ENCODE measurements at places on chromosomes 16 and 17.

GRCh38 chr17:651596-651995, 63.0 kb downstream of the VPS53 start:
- DNase-seq, result no peak

DNA sequence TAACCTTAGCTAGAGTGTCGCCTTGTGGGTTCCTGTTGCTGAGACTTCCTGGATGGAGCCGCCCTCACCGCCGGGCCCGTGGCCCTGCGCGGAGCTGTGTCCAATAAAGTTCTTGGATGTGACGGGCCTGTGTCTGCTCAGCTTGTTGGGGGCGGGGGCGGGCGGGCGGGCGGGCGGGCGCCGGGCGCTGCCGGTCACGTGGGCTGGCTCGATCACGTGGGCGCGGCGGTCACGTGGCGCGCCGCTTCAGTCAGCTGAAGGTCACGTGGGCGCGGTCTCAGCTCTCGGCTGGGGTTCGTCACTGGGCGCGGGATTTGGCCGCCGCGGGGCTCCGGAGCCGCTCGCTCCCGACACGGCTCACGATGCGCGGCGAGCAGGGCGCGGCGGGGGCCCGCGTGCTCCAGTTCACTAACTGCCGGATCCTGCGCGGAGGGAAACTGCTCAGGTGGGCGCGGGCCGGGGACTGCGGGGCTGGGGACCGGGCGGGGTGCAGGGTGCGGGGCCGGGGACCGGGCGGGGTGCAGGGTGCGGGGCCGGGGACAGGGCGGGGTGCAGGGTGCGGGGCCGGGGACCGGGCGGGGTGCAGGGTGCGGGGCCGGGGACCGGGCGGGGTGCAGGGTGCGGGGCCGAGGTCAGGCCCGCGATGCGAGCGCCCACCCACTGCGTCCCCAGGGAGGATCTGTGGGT, at the start of gene AMDHD2:
AMDHD2 (plus strand) TSS at position 275 of the 687 bp plus-strand sequence; CDS start at position 363, 88 bp downstream.
- peak; percentile 82 for DNase-seq

DNA sequence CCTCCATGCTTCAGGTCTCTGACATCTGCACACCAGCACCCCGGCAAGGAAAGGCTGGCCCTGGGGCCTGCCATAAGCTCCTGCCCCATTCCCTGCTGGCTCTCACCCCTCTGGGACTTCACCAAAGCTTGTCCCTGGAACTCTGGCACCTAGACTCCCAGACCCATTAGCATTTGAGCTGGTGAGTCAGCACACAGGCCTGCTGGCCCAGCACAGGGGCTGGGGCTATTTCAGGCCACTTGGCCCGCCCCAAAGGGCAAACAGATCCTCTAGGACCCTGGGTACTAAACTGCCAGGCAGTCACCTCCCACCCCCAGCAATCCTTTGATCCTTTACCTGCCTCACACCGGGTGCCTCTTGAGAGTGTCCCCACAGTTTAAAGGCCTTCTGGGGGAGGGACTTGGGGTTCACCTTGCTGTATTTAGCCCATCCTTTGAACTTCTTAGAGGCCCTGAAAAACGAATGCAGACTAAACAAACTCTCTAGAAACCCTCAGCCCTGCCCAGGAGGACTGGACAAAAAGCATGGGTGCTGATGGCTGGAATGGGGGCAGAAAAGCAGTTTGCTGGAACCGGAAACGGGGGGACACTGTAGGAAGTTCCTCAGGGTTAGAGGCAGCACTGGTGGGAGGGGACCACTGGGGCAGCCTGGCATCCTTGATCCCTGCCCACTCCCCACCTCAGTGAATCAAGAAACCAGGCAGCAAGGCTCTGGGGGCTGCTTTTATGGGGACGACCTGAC, 3.2 kb upstream of the SAMD14 start:
- no peak for DNase-seq

DNA sequence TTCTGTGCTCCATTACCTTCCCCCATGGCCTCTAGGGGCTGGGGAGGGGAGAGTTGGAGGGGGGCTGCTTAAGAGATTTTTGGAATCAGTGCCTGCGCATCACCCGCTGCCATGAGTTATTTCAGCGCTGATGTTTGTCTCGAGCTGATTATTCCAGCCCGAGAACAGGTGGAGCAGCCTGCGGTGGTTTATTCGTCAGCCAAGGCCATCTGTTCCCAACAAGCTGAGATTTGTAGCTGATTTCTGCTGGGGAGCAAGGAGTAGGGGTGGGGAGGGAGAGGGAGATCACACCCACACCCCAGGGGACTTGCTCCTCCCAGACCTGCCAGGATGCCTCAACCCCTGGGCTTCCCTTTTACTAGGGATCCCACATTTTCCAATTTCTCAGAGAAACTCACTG, 23.1 kb downstream of the PIPOX start:
- DNase-seq, result no peak

- no peak for DNase-seq
Measured at GRCh38 chr16:31072540-31073141, 1.4 kb downstream of the ZNF668 start.

GRCh38 chr17:18925187-18925586, 26.8 kb upstream of the SLC5A10 start:
- no peak for DNase-seq

- DNase-seq, result no peak
Measured at GRCh38 chr17:45265821-45266220, 3.9 kb upstream of the SPATA32 start.

DNA sequence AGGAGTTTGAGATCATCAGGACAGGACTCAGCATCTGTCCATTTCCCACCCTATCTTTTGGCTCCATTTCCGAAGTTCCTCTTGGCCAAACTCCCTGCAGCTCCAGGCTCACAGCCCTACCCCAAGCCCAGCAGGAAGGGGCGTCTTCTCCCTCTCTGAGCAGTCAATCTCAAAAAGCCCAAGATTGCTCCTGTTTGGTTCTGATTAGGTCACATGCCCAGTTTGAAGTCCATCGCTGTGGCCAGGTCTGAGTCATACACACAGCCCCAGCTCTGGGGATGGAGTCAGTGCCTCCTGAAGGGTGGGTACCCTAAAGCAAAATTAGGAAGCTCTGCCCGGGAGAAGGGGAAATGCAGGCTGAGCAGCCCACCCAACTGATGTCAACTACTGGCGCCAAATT, 23.9 kb downstream of the SNX20 start:
- DNase-seq, result no peak

DNA sequence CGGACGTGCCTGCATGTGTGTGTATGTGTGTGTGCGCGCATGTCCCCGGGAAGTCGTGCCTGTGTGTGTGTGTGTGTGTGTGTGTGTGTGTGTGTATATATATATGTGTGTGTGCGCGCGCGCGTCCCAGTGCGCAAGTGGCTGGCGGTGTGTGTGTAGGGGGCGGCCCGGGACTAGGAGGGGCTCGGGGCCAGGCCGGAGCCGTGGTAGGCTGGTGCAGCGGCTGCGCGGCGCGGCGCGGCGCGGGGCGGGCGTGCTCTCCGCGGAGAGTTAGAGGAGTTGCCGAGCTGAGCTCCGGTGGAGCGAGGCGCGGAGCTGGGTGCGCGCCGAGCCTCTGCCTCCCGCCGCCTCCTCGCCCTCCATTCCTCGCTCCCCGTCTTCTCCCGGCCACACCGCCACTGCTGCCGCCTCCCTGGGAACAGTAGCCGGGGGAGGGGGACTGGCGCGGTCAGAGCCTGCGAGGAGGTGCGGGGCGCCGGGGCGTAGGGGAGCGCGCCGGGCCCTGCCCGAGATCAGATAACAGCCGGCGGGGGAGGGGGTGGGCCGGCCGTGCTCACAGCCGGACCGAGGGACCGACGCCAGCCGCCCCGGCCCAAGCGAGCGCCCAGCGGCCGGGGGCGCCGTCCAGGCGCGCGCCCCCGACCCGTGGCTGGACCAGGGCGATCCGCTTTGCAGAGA, at the start of gene KCNJ12:
KCNJ12 (plus strand) TSS at position 277 of the 678 bp plus-strand sequence. CDS start 38,986 bp downstream, outside the sequence.
- peak; percentile 33 for DNase-seq

DNA sequence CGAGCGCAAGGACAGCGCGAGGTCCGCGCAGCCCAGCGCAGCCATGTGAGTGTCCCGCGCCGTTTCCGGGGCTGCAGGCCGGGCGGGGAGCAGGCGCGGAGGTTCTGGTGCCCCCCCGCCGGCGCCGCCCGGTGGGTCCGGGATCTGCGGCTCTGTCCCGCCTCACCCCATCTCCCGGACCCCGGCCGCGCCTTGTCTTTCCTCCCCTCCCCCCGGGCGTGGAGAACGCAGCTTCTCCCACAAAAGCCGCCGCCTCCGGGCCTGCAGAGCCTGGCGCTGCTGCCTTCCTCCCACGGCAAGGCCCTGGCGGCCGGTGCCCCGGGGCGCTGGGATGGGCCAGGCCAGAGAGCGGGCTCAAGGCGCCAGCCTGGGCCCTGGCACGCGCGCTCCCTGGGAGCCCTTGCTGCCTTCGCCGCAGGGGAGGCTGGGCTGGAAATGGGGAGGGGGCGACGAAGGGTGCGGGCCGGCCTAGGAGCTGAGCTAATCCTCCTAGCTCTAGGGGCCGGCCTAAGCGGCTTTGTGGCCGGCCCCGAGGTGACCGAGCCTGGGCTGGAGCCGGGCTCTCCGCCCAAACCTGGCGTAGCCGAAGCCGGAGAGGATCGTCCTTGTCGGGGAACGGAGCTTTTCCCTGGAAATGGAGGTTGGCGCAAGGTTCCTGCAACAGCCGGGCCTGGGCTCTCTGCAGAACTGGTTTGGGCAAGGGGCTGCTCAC, 397 bp downstream of the RIPOR1 start:
- DNase-seq, result no peak

DNA sequence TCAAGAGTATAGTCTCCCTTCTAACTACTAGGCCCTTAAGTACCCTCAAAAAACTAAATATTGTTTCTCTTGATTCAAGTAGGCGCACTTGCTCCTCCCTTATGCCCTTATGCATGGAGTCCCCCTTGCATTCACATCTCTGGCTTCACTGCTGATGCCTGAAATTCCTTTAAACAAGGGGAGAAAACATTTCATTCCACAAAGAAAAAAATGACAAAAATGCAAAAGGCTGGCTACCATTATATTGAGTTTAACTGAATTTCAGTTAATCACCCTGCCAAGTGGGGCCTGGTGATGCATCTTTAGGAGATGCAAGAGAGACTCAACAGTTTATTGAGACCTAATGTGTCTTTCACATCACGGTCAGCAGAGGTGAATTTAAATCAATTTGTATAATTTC, 35.6 kb downstream of the CRLF3 start:
- no peak for DNase-seq
